ENCODE measurements at places on chromosomes 11 and 22. TPM values are rescaled to one million over a fixed set of nuclear protein-coding genes. Genes with fewer than 3 reads are reported as not detected.
A peak's percentile ranks its signal among the peaks of the same experiment; 100 is the strongest.

Gene CNTF
- total RNA-seq, result 0.66 TPM

Gene BET1L
- total RNA-seq, result 9.3 TPM

GRCh38 chr11:99268886-99269285 lies 248.1 kb downstream of the CNTN5 start:
- no peak overlapping the region for H3K4me3 ChIP-seq
- H3K27me3 ChIP-seq, result no peaks in the 10 kb centered on the region
- no peak overlapping the region for H3K27ac ChIP-seq
- no peaks in the 10 kb centered on the region for H3K4me1 ChIP-seq

Gene GPHA2
- total RNA-seq, result 0.47 TPM

- no peak overlapping the region for H3K27ac ChIP-seq
- no peak for DNase-seq
- no peak overlapping the region for H3K4me3 ChIP-seq
- H3K36me3 ChIP-seq, result no peaks in the 10 kb centered on the region
Observed at GRCh38 chr22:39646398-39647063, 76.0 kb downstream of the CACNA1I start.

Gene VPS37C
- total RNA-seq, result 3.5 TPM

DNA sequence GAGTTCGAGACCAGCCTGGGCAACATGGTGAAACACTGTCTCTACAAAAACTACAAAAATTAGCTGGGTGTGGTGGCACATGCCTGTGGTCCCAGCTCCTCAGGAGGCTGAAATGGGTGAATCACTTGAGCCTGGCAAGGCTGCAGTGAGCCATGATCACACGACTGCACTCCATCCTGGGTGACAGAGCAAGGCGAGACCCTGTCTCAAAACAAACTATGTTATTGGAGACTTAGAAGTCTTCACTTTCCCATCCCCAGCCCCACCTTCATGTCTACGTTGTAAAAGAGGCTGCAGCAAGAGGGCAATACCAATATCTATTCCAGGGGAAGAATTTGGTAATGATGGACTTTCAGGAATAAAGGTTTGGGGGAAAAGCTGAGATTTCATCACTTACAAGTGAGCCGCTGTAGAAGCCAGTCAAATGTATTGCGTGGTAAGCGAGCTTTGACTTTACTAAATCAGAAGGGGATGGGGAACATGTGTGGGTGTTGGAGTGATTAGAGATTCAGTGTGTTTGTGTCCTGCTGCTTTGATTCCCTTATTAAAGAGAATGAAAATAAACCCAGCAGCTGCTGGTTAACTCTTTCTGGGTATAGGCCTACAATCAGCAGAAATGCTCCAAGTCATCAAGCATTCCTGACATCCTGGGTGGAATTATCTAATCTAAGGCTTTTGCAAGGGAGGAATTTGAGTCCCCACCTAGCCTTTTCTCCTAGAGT lies 53.7 kb downstream of the UBASH3B start:
- no peak overlapping the region for H3K4me3 ChIP-seq
- DNase-seq, result no peak
- no peak overlapping the region for H3K27ac ChIP-seq
- no peaks in the 10 kb centered on the region for H3K36me3 ChIP-seq
- no peaks in the 10 kb centered on the region for H3K27me3 ChIP-seq

DNA sequence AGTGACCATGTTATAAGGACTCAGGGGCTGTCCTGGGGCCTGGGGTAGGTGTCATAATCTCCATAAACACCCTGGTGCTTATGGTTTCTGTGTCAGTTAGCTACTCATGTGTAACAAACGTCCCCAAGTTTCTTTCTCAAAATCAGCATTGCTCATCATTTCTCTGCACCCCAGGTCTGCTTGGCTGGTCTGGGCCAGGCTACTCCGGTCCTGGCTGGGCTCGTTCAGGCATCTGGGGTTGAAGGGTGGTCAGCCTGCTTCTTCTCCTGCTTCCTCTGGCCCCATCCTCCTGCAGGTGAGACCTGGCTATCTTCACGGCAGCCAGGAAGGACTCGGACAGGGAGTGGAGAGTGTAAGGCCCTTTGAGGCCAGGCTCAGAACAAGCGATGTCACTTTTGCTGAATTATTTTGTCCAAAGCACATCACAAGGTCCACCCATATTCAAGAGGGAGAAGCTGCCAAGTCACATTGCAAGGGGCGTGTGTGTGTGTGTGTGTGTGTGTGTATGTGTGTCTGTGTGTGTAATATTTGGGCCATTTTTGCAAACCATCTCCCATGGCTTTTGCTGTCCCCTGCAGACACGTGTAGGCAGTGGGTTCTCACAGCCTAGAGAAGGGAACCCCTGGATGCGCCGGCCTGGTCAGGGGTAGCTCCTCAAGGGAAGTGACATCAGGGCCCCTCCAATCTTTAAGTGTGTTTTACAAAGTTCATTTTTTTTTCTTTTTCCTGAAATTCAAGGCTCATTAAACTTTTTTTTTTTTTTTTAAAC lies 535.8 kb downstream of the TBC1D22A start:
- H3K4me3 ChIP-seq, result no peak overlapping the region
- no peaks in the 10 kb centered on the region for H3K36me3 ChIP-seq
- no peak for DNase-seq
- H3K27me3 ChIP-seq, result no peaks in the 10 kb centered on the region
- H3K27ac ChIP-seq, result no peak overlapping the region
- H3K4me1 ChIP-seq, result no peaks in the 10 kb centered on the region

- H3K36me3 ChIP-seq, result no peaks in the 10 kb centered on the region
- DNase-seq, result no peak
- no peak overlapping the region for H3K27ac ChIP-seq
- no peak overlapping the region for H3K4me3 ChIP-seq
- H3K27me3 ChIP-seq, result no peaks in the 10 kb centered on the region
- H3K4me1 ChIP-seq, result no peaks in the 10 kb centered on the region
Observed at GRCh38 chr11:77031599-77031998, 2.6 kb upstream of the B3GNT6 start.

GRCh38 chr22:24119476-24119875 lies 61.8 kb upstream of the SUSD2 start:
- H3K36me3 ChIP-seq, result peaks cover 83% of the 10 kb centered on the region
- H3K4me1 ChIP-seq, result no peaks in the 10 kb centered on the region
- no peak overlapping the region for H3K27ac ChIP-seq
- no peak overlapping the region for H3K4me3 ChIP-seq
- DNase-seq, result no peak

DNA sequence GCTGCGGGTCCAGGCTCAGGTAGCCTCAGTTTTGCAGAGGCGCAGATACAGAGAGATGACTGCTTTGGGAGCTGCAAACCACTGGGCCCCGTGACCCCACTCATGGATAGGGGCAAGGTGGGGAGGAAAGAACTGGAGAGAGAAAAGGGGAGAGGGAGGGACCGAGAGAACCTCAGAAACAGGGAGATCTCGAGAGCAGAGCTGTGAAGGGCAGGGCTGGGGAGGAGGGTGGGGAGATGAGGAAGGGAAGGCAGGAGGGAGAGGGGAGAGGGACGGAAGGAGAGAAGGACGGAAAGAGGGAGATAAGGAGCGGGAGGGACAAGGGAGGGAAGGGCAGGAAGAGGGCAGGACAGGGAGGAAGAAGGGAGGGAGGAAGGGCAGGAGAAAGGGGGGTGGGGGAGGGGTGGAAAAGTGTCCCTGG lies 46.3 kb downstream of the IGLL1 start:
- DNase-seq, result no peak
- peaks cover 12% of the 10 kb centered on the region for H3K4me1 ChIP-seq
- peak overlapping the region; percentile 51 for H3K27ac ChIP-seq
- H3K27me3 ChIP-seq, result no peaks in the 10 kb centered on the region

Gene MEI1
- 9.2 TPM for total RNA-seq

- H3K4me3 ChIP-seq, result no peak overlapping the region
- H3K27me3 ChIP-seq, result no peaks in the 10 kb centered on the region
- no peaks in the 10 kb centered on the region for H3K4me1 ChIP-seq
- no peak for DNase-seq
Observed at GRCh38 chr11:89355646-89356045, 135.5 kb downstream of the NOX4 start.

DNA sequence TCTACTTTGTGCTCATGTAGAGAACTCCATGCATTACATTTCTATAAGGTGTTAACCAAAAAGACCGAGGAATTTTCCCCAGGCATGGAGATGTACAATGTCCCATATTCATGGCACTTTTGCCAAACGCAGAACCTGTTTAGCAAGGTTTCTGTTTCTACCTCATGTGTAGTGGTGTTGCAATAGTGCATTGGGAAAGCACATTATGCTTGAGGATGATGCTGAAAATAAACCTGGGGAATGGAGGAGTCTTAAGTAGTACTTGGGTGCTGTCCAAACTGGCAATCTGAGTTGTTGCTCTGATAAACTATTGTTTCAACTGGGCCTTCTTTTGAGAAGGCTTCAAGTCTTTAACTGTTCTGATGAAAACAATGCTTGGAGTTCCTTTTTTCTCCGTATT lies 11.5 kb upstream of the MUC15 start:
- no peak for DNase-seq
- H3K36me3 ChIP-seq, result no peaks in the 10 kb centered on the region
- no peaks in the 10 kb centered on the region for H3K4me1 ChIP-seq
- H3K4me3 ChIP-seq, result no peak overlapping the region
- peak overlapping the region; percentile 58 for H3K27ac ChIP-seq

- no peaks in the 10 kb centered on the region for H3K36me3 ChIP-seq
- H3K4me1 ChIP-seq, result no peaks in the 10 kb centered on the region
- H3K27me3 ChIP-seq, result no peaks in the 10 kb centered on the region
Observed at GRCh38 chr22:27839057-27839660, 37.6 kb upstream of the MN1 start.

Gene SPI1
- 21.1 TPM for total RNA-seq

Gene JHY
- 1.5 TPM for total RNA-seq

Data from thymus (tissue), 14 donors.